ENCODE measurements at places on chromosomes 11 and 22. TPM values are rescaled to one million over a fixed set of nuclear protein-coding genes. Genes with fewer than 3 reads are reported as not detected.
A peak's percentile ranks its signal among the peaks of the same experiment; 100 is the strongest.

- DNase-seq, result no peak
These were observed 141.5 kb upstream of the FAT3 start for GRCh38 chr11:92083123-92083522.

DNA sequence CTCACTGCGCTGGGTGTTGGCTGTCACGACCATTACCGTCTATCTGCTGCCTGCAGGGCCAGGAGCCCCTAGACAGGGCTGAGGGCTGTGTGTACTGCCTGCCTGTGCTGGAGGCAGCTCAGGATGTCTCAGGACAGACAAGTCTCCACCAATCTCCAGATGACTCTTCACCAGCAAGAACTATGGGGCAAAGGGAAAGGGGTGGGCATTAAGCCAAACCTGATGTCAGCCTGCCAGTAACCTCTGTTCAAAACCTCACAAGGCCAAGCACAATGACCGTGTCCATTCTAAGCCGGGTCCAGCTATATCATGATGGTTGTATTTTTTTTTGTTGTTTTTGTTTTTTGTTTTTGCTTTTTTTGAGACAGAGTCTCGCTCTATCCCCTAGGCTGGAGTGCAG lies 31.6 kb downstream of the MAFF start:
- DNase-seq, result peak; percentile 81

CNTN5 gene
- total RNA-seq, result not detected

DNA sequence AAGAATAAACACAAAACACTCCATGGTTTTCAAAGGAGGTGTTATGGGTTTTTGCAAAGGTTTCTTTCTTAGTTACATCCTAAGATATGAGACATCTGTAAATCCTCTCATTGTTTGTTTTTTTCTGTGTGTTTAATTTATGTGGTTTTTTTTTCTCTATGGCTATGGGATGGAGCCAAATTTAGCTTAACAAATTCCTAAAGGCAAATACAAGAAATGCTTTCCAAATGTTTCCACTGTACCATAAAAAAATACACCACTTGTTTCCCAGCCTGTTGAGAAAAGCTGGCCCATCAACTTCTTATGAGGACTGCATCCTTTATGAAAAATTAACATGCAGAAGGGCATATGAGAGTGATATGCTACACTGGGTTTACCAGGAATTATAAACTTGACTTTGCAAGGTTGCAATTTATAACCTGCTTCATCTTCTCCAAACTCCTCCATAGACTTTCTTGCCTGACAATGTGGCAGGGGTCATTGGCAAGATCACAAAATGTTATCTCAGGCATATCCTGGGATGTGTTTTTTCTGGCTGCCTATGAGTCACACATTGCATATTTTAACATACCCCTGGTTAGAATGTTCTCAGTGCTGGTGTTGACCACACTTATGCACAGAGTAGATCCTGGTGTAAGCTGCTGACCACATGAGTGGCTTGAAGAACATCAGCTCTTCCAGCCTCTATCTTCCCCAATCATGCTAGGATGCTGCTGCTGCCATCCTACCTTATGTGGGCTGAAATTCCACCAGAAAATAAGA lies 137.6 kb upstream of the TTC12 start:
- no peak for DNase-seq

GRCh38 chr11:86101941-86102407 lies 33.1 kb upstream of the PICALM start:
- no peak for DNase-seq

GRCh38 chr11:41309716-41310115 lies 149.7 kb downstream of the LRRC4C start:
- DNase-seq, result no peak

DNA sequence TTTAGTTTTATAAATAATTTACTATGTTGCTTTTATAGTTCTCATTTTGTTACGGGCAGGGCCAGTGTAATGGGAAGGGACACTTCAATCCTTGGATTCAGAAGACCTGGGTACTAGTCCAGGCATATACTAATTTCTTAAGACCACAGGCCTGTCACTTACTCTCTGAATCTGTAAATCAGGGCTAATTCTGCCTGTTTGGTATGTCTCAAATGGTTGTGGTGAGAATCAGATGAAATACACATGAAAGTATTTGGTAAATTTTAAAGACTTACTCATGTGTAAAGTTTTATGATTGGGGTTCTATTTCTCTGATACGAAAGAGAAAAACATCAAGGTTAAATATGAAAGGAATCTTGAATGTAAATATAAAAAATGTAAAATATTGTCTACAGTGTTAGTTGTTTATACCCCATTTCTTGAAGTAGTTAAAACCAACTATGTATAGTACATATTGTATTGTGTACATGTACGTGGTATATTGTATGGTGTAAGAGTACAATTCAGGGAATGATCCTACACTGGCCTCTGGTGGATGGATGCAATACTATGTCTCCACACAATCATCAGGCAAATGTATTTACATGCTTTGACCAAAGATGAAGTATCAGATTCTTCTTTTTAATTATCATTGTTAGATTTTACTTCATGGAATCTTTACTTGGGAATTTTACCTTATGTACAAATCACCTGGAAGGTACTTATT lies 24.5 kb upstream of the RAG2 start:
- DNase-seq, result no peak

DNA sequence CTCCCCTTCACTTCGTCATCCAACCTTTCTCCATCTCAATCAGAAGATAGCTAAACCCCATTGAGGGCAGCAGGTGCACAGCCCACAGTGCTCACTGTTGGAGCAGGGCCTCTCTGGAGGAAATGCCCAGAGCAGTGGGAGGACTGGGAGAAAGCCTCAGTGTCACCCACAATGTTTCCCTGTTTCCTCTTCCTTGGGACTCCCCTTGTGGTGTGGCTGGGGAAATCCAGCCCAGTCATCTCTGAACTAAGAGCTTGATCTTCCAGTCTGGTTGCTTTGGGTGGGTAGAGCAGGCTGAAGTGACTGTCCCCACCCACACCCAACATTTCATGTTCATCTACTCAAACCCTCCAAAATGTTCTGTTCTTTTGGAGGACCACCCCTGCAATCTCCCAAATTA lies 29.8 kb upstream of the EED start:
- DNase-seq, result no peak

GRCh38 chr11:114031246-114031966 lies 28.1 kb upstream of the ZBTB16 start:
- DNase-seq, result no peak

- DNase-seq, result peak; percentile 69
These were observed 12.8 kb upstream of the OSBPL5 start for GRCh38 chr11:3177931-3178330.

GRCh38 chr11:48101044-48101733 lies 115.4 kb upstream of the OR4B1 start:
- DNase-seq, result no peak

- DNase-seq, result peak; percentile 80
These were observed 110.2 kb downstream of the TEAD1 start for GRCh38 chr11:12784445-12784844.

OR52H1 gene
- 0.29 TPM for total RNA-seq

DNA sequence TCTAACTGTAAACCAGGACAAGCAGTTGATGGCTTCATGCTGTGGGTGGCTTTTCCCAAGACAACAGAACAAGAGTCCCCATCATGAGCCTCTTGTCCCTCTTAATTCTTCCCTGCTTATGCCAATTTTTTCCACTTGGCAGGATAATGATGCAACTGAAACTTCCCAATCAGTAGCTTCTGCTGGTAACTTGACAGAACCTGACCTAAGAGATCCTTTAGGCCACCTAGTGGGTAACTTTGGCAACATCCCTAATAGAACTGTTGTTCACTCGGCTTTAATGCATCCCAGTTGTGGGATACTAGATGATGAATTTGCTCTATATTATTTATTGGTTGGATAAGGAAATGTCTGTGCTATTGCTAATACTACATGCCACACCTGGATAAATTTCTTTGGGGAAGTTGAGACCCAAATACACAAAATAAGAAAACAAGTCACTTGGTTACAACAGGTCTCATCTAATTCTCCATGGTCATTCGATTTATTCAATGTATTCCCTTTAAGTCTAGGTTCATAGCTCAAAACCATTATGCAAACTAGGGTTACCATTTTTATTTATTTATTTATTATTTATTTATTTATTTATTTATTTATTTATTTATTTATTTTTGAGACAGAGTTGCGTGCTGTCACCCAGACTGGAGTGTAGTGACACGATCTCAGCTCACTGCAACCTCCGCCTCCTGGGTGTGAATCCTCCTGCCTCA lies 41.4 kb upstream of the NFAM1 start:
- no peak for DNase-seq

GRCh38 chr11:116776522-116776984 lies 3.8 kb upstream of the BUD13 start:
- no peak for DNase-seq

- DNase-seq, result peak; percentile 88
These were observed 2.7 kb downstream of the B4GALNT4 start for GRCh38 chr11:371716-372590.

DNA sequence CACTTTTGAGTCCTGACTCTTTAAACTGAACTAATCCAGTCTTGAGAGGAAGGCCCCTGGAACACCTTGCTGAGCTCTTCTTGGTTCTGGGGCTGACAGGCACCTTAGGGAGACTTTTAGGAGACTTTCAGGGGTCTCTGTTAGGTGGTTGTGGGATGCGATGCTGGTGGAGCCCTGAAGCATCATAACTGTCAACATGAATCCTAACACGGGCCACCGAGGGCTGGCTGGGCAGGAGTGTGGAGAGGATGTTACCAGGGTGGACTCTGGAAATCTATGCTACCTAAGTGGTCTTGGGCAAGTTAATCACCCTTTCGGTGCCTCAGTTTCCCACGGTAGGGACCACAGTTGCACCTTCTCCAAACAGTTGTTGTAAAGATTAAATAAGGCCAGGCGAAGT lies 106.5 kb downstream of the ST3GAL4 start:
- peak; percentile 80 for DNase-seq

NDUFS8 gene
- 60.7 TPM for total RNA-seq

ATG13 gene
- 71.9 TPM for total RNA-seq

DNA sequence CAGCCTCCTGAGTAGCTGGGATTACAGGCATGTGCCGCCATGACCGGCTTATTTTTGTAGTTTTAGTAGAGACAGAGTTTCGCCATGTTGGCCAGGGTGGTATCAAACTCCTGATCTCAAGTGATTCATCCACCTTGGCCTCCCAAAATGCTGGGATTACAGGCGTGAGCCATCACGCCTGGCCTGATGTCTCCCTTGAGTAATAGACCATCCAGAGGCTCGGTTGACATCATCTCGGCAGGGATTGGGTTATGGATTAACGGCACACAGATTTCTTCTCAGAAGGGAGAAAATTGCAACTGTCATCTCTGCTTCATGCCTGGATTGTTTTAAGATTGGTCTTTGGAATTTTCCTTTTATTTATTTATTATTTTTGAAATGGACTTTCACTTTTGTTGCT lies 239.2 kb upstream of the LARGE1 start:
- DNase-seq, result no peak

GRCh38 chr11:34356913-34357700 lies 703 bp downstream of the ABTB2 start:
- DNase-seq, result peak; percentile 85

DMC1 gene
- total RNA-seq, result 3.3 TPM

- peak; percentile 56 for DNase-seq
These were observed 12.4 kb downstream of the EMID1 start for GRCh38 chr22:29217827-29218757.

- no peak for DNase-seq
These were observed 39.1 kb downstream of the CASP12 start for GRCh38 chr11:104858882-104859775.

OR52N4 gene
- not detected for total RNA-seq

DNA sequence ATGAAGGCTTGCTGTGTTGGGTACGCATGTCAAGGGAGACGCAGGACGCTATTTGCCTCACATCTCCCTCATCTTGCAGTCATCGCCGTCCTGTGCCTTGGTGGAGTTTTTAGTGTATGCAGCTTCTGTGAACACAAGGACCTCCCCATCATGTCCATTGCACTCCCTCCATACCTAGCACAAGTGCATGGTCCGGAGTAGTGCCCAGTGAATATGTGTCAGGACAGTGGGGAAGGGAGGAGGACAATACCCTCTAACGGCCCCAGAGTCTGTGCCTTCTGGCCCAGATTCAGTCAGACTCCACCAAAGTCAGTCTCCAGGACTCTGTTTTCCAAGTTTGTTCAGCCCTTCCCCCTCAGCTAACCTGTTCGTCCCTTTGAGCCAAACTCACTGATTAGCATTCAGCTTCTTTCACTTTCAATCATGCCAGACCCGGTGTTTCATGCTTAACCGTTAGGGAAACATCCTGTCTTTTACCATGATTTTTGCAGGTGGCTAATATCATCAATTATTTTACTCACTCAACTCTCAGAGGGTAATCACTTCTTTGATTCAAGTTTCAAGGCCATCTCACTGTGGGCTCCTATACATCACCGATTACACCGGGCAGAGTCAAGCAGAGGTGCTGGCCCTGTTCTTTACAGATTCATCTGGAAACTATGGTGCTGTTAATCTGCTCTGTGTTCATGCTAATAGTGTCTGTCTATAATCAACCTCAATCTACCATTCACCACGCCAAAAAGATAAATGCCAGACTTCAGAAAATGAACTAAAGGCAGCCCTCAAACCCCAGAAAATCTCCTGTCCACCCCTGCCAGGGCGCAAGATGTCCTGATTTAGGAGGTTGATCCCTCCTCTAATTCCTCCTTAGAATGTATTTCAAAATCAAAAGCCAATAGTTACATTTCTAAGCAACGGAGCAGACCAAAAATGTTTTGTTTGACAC lies 156.5 kb downstream of the RRAS2 start:
- no peak for DNase-seq

GRCh38 chr11:95149651-95150364 lies 60.2 kb downstream of the ENDOD1 start:
- no peak for DNase-seq

GRCh38 chr11:133115099-133115498 lies 417.2 kb downstream of the OPCML start:
- DNase-seq, result no peak

DNA sequence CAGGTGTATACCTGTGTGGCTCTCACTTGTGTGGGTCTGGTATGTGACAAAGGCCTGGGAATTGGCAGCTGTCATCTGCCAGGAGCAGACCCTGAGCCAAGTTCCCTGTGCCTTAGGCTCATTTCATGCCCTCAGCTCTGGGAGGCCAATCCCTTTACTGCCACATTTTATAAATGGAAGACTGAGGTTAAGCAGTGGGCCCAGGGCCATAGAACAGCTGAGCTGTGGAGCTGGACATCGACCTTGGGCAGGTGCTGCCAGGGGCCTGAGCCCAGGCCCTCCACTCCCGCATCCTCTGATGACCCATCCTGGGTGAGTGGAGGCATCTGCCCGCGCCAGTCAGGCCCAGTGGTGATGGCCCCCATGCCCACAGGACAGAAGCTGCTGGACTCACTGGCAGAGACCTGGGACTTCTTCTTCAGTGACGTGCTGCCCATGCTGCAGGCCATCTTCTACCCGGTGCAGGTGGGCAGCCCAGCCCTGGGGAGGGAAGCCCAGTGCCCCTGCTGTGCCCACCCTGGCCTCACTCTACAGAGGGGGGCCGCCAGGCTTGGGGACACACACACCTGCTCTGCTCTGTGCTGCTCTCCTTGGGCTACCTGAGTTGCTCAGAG lies 20.9 kb upstream of the ARHGAP8 start:
- no peak for DNase-seq

DNA sequence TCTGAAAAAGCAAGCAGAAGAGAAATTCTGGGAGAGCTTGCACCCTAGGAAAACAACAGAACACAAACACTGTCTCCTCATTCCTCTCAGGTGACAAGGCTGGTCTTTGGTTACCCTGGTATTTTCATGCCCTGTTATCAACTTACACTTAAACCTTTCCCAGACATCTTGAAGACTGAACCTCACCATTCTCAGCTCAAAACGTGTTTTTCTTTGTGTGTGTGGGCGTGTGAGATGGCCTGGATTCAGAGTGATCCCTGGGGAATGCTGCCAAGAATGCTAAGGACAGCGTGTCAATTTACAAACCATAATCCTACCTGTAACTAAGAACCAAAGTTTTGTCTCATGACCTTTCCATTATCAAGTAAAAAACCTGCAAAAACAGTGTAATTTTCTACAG lies 33.3 kb downstream of the ELF5 start:
- DNase-seq, result no peak
